ENCODE measurements at places on chromosomes 2 and 18.

- no peak for DNase-seq
Observed at GRCh38 chr18:49619801-49620200, 57.9 kb downstream of the LIPG start.

GRCh38 chr2:45345331-45346234, 265.5 kb downstream of the SRBD1 start:
- DNase-seq = no peak

DNA sequence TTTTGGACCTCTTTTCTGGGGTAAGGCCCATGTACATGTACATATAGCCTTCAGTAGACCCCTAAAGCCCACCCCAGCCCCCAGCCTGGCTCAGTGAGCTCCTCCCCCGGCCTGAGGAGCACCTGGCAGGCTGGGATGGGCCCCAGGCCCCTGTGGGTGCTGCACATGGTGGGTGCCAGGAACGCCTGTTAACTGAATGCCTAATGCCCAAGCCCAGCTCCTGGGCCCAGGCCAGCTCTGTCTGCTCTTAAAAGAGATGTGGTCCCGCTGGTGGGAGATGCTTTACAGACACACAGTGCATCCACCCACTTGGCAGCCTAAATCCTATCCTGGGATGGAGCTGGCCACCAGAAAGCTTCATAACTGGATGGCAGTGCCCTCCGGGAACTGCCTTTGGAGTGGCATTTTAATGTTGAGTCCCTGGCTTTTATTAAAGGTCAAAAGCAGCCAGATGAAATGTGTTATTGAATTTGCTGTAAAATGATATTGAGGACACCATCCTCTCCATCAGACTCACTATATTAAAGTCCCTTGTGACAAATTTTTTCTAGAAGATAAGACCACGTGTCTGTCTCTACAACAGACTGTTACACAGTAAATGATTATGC, 7.7 kb upstream of the OXER1 start:
- DNase-seq = no peak

DNA sequence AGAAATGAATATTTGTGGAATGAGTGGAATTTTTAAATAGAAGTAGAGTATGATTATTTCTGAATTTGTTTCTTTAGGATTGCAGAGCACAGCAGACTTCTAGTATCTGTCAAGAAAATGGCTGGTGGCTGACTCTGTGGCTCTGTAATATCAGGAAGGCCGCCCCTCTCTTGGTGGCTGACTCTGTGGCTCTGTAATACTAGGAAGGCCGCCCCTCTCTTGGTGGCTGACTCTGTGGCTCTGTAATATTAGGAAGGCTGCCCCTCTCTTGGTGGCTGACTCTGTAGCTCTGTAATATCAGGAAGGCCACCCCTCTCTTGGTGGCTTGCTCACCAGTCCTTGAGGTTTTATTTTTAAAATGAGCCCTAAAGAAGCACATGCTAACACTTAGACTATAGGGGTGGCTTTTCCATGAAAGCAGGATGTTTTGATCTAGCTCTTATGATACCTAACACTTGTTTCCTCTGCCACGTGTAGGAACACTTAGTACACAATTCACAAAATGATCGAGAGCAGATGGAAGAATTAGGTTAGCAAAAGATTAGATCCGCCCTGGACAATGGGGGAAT, 85.1 kb upstream of the TTC39C start:
- DNase-seq = no peak

DNA sequence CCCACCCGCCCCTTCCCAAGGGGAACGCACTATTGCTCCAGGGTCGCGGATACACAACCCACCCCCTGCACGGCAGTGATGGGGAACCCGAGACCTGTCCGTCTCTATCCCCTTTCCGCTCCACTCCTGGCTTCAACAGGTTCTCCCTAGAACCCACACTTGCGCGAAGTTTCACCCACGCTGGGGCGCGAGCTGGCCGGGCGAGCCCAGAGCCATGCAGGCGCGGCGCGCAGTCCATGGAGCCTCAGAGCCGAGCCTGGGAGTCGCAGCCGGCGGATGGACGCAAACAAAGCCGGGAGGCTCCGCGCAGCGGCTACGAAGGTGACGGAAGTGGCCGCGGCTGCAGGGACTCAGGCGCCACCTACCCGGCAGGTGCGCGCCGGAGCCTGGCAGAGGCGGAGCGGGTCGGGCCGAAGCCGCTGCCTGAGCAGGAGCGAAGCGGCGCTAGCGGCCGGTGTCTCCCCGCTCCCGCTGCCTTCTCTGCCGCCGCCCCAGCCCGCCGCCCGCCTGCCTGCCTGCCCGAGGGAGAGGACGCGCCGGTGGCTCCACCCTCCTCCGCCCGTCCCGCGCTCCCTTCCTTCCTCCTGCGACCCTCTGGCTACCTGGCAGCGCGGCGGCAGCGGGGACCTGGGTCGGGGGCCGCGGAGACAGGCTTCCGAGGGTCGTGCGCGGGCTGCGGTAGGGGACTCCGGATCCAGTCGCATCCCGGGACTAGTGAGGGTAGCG, 14.0 kb downstream of the ALPG start:
- DNase-seq = no peak

DNA sequence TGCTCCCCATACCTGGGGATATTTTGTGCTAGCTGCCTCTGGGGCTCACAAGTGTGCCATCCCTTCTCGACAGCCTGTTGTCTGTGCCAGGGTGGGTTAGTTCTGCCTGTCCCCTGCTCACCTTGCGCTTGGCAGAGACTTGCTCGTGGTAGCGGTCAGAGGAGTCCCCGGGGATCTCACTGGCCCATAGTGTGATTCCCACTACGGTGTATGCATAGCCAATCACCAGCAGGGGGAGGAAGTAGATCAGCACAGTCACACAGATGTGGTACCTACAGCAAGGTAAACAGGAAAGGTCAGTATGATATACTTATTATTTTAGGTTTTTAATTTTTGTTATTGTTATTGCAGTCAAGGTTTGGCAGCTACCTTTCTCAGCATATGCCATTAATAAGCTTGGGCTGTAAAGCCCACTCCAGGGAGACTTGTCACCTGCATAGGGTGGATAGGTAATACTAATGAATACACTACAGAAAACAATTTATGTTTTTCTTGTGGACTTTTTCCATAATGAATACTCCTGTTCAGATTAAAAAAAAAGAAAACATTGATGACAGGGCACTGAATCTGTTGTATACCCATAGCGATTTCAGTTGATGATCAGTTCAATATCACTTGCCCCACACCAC, 95.2 kb downstream of the POLE4 start:
- DNase-seq = no peak

DNA sequence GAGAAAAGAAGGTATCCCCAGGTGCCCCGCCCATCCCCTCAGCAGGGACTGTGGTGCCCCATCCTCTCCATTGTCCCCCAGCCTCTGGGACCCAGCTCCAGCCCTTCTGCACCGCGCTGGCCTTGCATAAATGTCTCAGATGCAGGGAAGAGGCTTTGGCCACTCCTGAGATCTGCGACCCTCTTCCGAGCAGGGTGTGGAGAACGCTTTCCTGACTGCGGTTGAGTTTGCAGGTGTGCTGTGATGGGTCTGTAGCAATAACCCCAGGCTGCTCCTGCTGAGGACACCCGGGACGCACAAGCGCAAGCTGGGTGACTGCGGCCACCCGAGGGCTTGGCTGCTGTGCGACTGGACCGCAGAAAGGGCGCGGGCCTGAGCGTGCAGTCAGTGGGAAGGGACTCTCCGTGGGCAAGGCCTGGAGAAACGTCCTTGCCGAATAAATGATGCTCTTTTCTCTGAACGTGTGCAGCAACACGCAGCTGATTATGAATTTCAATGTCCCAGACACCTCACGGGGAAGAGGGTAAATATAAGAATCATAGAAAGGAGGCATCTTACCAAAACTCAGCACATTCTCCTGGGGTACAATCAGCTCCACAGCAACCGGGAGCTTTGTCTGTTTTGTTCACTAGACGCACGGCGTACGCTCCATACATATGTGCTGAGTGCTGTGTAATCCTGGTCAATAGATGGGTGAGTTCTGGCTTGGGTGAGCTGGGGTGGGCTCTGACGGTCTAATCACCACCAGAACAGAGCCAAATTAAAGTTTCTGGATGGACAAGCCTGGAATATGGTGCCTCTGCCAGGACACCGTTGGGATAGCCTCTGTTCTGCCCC, 67.5 kb upstream of the ZNF516 start:
- no peak for DNase-seq

GRCh38 chr2:82124629-82125028, 1820.1 kb upstream of the LRRTM1 start:
- DNase-seq = no peak

DNA sequence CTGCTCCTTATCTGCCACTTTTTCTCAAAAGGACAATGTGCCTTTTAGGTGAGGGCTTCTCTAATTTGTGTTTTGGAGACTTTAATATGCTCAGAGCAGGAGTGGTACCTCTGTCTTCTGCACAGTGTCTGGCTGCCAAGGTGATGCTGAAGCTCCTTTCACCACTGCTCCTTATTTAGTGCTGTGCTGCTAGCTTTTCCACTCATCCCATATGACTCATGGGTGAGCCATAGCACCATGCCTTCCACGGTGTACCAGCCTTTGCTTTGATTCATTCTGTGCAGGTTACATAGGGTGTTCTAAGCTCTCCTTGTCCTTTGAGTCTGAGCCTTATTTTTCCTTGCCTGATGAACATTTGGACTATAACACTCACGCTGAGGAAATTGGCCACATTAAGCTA, 202.4 kb downstream of the ARL6IP6 start:
- no peak for DNase-seq

GRCh38 chr2:177889818-177890460, 182.6 kb downstream of the PDE11A start:
- no peak for DNase-seq

GRCh38 chr18:63604791-63605567, 17.8 kb downstream of the SERPINB13 start:
- no peak for DNase-seq

GRCh38 chr2:38274286-38275276, 102.5 kb downstream of the ATL2 start:
- DNase-seq = no peak

DNA sequence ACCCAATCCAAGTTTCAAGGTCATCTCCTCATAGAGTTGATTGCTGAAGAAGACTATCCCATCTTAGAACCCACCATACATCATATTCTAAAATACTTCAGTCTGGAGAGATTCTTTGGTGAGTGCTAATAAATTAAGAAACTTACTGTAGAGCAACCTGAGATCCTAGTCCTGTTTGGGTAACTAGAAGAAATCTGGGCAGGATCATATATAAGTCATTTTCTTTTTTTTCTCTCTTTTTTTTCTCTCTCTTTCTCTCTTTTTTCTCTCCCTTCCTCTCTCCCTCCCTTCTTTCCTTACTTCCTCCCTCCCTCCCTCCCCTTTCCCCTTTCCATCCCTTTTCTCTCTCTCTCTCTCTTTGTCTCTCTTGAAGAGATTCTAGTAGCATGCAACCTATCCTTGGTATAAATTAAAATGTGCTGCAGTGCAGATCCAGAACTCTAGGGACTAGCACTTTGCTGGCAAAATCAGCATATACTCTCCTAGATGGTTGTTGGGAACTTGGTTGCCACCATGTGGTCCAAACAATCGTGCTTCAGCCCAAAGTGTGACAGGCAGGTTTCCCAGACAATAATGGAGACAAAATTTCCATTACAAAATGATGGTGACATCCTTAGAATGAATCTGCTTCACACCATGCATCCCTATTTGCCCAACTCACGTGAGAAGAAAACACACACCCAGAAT, 399.4 kb upstream of the CELF4 start:
- no peak for DNase-seq

DNA sequence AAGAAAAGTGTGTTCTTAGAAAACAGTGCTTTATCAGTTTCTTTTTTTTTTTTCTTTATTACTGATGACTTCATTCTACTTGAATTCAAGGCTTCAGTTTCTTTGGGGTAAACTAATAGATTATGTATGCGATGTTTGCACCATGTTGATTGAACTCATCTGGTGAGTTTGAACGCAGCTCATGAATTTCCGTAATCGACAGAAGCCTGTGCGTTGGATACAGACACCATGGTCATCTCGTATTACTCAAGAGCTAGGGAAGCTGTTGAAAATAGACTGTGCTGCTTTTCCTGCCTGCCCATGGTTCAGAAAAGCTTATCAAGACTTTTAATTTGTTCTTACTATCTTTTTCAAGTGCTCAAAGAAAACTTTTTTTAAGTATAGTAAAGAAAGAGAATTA, 185.5 kb upstream of the NRP2 start:
- DNase-seq = no peak

DNA sequence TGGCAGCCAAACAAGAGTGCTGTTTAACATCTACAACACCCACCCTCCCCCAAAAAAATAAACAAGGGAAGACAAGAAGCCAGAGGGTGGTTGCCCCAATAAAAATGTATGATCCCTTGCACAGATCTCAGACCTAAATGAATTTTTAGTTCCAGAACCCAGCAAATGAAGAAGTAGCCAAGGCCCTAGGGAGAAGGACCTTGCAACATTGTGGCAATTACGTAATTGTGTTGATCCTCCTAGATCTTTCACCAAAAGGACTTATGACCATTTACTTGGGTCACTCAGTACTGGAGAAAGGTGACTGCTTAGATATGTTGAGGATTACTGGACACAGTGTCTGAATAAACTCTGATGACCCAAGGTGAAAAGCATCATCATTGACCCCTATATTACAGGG, 1393.8 kb downstream of the LRP1B start:
- no peak for DNase-seq

GRCh38 chr2:158647436-158648231, 147.5 kb upstream of the DAPL1 start:
- DNase-seq = no peak

All from stimulated activated CD8-positive, alpha-beta memory T cell treated with anti-CD3 and anti-CD28 coated beads, Interleukin-12 subunit alpha, Interleukin-12 subunit beta, amount 100 ng/mL, for 4 hours (primary cell).